ENCODE measurements at places on chromosomes 6 and 20.

GRCh38 chr6:24274441-24275083 is 83.3 kb downstream of the DCDC2 start:
- peak; percentile 4 for DNase-seq

- DNase-seq = peak; percentile 97
These were observed 92.0 kb upstream of the TMEM181 start for GRCh38 chr6:158467923-158468322.

- no peak for DNase-seq
These were observed 15.7 kb upstream of the HLA-C start for GRCh38 chr6:31287619-31288018.

GRCh38 chr6:10618409-10618808 is 76.0 kb downstream of the C6orf52 start:
- DNase-seq = no peak

DNA sequence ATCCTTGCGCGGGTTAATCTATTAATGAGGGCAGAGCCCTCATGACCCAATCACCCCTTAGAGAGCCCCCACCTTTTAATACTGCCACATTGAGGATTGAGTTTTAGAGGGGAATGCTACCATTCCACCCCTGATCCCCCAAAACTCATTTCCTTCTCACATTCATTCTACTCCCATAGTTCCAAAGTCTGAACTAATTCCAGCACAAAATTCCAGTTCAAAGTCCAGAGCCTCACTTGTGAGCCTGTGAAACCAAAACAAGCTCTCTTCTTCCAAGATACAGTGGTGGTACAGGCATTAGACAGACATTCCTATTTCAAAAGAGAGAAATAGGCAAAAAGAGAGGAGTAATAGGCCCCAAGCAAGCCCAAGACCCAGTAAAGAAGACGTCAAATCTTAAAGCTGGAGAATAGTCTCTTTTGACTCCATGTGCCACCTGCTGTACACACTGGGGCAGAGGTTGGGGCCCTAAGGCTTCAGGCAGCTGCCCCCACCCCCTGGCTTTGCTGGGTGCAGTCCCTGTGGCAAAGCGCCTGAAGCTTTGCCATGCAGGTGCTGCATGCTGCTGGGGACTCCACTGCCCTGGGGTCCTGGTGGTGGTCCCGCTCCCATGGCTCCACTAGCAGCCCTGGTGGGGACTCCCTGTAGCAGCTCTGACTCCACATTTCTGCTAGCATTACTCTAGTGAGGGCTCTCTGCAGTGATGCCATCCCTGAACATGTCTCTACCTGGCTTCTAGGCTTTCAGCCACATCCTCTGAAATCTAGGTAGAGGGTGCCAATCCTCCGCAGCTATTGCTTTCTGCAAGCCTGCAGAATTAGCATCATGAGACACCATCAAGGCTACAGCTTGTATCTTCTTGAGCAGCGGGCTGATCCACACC is 41.3 kb downstream of the RSPH3 start:
- no peak for DNase-seq

- no peak for DNase-seq
These were observed 40.2 kb downstream of the SASH1 start for GRCh38 chr6:148382861-148383260.

DNA sequence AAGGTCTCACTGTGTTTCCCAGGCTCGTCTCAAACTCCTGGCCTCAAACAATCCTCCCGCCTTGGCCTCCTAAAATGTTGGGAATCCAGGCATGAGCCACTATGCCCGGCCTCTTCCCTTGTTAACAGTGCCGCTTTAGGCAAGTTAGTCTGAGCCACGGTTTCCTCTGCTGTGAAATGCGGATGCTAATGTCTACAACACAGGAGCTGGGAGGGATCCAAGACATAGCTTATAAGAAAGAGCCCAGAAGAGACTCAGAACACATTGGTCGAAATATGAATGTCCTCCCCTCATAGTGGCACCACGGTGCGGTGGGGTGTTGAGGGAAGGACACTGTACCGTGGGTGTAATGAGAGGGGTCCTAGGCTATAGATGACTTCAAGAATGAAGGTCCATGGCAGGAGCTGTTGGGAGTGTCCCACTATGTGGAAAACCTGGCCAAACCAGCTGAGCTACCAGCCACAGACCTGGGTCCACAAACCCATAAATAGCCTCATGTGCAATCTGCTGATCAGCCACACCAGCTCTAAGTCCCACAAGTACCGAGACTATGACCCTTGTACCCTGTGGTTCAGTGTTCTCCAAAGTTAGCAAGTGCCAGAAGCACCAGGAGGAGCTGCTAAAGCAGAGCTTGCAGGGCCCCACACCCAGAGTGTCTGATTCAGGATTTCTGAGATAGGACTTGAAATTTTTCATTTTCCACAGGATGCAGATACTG is 57.8 kb upstream of the ZFAND3 start:
- DNase-seq = no peak

DNA sequence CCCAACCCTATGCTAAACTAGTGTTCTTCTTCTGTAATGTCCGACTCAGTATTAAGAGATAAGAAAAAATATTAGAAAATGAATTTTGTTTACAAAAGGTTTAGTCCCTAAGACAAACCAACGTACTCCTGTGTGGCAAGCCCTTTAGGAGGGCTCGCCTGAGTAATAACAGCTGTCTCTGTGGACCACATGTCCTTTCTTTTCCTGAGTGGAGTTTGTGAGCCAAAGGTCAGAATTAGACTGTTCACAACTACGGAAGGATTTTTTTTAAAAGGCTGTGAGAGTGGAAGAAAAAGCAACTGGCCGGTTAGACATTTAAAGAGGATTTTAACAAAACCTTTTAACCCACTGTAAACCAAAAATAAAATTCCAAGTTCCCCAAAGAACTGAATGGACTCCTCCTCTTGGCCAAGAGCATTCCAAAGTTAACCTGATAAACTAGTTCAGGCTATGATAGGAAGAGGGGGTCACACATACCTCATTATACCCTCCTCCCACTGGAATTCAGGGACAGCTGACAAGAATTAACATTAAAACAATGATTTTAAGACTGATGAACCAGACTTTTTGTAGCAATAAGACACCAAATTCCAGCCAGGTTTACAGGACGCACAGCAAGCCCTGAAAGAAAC is 43.5 kb downstream of the FAM184A start:
- DNase-seq = no peak

GRCh38 chr20:41228858-41229257 is 88.7 kb downstream of the ZHX3 start:
- DNase-seq = no peak

DNA sequence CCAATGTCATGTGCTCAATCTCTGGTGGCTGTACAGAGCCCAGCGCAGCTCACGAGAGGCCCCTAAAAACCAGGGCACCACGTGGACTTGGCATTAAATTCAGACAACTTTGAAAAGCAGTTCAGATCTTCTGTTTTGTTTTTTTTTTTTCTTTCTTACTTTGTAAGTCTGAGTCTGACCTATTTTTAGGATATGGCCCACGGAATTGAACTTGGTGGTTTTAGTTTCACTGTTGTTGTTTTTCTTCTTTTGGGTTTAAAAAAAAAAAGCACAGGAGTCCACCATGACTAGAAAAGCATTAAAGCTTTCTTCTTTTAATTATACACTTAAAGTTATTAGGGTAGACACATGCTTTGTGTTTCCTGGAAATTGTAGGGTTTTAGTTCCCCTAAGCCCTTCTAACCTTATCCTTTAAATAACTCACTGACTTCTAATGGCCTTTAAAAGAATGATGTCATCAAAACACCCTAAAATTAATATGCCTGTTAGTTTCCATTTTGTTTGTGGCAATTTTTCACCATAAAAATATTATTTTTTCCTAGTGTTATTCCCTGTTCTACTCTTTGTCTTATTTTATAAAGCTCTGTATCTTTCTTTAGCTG is 48.5 kb upstream of the CCN2 start:
- DNase-seq = no peak

DNA sequence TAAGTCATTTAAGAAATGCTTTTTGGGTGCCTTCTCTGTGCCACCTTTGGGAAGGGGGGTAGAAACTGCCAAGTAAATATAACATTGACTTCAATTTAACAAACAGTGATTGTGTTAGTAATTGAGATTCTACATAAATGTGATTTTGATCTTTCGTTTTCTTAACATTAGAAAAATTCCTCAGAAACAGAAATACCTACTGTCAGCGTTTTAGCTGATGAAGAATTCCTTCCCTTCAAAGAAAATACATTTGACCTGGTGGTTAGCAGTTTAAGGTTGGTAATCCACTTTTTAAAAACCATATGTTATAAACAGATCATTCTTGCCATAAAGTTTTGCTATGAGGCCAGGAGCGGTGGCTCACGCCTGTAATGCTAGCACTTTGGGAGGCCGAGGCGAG is 9.8 kb downstream of the NDUFAF5 start:
- no peak for DNase-seq

DNA sequence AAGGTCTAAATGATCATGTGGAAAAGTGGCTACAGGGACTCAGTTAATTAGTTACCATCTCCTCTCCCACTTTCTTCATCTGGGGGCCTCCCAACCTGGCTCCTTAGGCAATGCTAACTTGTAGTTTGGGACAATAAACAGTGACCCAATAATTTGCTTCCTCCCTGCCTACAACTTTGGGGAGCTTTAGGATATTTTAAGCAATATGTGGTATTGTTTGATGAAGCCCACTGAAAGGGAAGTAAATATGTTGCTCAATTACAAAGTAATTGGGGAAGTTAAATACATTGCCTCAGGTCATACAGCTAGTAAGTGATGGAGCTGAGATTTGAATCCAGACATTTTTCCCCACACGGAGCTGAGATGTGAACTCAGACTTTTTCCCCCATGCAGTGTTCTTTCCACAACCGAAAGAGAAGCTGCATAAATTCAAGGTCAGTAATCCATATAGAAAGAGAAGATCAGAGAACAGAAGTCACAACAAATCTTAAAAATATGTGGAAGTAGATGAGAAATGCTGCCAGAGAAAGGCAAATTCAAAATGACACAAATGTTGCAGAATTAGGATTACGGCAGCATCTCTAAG is 26.6 kb downstream of the ZHX3 start:
- DNase-seq = no peak

DNA sequence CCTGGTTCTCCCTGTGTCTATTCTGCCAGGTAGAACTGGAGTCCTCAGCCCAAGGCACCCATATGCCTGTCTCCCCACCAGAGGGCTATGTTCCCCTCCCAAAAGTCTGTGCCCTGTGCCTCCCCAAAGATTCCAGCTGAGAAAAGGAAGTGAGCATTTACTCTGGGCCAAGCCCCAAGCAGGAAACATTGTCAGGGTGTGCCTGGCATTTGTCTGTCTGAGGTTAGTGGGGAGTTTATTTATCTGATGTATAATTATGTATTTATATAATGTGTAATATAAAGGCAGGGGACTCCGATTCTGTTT is 5.6 kb downstream of the GDF5 start:
- DNase-seq = no peak

DNA sequence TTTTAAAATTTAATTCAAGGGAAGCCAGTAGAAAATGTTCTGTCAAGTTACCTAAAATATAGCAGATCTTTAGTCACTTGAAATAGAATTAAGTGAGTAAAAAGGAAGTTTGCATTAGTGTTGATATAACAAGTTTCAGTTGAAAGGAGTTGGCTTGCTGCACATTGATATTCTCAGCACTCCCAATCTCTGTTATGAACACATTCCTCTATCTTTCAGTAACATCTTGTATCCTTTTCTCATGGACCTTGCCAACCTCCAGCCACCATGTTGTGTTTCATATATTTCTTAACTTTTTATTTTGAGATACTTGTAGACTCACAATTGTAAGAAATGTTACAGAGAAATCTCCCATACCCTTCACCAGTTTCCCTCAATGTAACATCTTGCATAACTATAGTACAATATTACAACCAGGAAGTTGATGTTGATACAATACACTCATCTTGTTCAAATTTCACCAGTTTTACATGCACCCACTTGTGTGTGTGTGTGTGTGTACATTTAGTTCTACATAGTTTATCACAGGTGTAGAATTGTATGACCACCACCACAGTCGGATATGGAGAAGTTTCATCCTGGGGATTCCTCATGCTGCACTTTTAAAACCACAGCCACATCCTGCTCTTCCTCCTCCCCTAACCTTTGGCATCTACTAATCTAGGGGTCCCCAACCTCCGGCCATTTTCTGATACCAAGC is 20.2 kb upstream of the PAQR8 start:
- no peak for DNase-seq

DNA sequence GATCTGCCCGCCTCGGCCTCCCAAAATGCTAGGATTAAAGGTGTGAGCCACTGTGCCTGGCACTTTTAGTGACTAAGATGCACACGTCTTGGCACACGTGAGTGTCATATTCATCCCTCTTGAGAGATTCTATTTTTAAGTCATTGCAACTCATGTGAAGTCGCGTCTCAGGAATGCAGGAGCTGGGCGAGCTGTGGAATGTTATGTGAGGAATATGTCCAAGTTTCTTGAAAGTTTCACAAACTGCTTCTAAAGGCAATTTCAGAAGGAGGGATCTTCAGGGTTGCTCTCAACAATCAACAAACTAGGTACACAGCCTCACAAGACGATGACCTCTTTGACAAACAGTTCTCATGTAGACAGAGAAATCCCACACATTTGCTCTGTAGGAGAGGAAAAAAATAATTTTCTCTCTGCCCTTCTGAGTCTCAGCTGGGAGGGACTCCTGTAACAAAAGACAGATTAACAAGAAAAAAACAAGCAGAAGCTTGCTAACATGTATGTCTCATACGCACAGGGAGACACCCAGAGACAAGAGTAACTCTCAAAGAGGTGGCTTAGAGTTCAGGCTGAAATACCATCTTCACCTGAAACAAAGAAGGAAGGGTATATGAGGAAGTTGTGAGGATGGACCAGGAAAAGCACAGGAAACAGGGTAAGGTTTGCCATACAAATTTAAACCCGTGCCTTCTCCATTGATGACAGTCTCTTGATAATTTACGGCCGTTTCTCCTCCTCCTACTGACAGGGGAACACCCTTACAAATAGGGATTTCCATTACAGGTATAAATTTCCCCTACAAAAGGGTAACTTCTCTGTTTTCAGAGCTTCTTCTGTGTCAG is 45.3 kb upstream of the FAM50B start:
- DNase-seq = no peak

GRCh38 chr20:44174996-44175765 is 11.8 kb downstream of the JPH2 start:
- DNase-seq = no peak
